ENCODE measurements at places on chromosomes 11 and 22. TPM values are rescaled to one million over a fixed set of nuclear protein-coding genes. Genes with fewer than 3 reads are reported as not detected.

The CNTN5 gene
- 6.9 TPM for total RNA-seq

The SPA17 gene
- total RNA-seq, result 5.4 TPM

The TIMP3 gene
- 18.2 TPM for total RNA-seq

The DGCR6 gene
- 6.4 TPM for total RNA-seq

The FXYD6 gene
- total RNA-seq, result 149 TPM

The LDHA gene
- total RNA-seq, result 110 TPM

The TREH gene
- not detected for total RNA-seq

The TTLL1 gene
- 44.5 TPM for total RNA-seq

The CCDC157 gene
- 3.4 TPM for total RNA-seq

The RAB36 gene
- total RNA-seq, result 4.9 TPM

The TPH1 gene
- total RNA-seq, result 0.49 TPM

The GP1BB gene
- 24.8 TPM for total RNA-seq

The NRXN2 gene
- total RNA-seq, result 157 TPM

The MYBPC3 gene
- total RNA-seq, result not detected

The CATSPERZ gene
- 0.98 TPM for total RNA-seq

The ANGPTL5 gene
- 0.25 TPM for total RNA-seq

The ROBO4 gene
- total RNA-seq, result 3.9 TPM

The CECR2 gene
- total RNA-seq, result 5.4 TPM

The DEUP1 gene
- total RNA-seq, result 0.49 TPM

The GAB4 gene
- not detected for total RNA-seq

The CARD18 gene
- not detected for total RNA-seq

The LDHAL6A gene
- total RNA-seq, result 0.25 TPM

The C11orf86 gene
- total RNA-seq, result not detected

The RFPL2 gene
- 0.49 TPM for total RNA-seq

The SMC1B gene
- total RNA-seq, result not detected

The MCAM gene
- 11.3 TPM for total RNA-seq

The MMP12 gene
- total RNA-seq, result not detected

The BEST1 gene
- 0.49 TPM for total RNA-seq

The ZNF202 gene
- 14.8 TPM for total RNA-seq

The GNAZ gene
- total RNA-seq, result 124 TPM

The LUZP2 gene
- 27.0 TPM for total RNA-seq

The OR2D2 gene
- 0.25 TPM for total RNA-seq

The OR4C45 gene
- not detected for total RNA-seq

The SAA4 gene
- not detected for total RNA-seq

The MAP6 gene
- total RNA-seq, result 77.9 TPM
